ENCODE measurements at places on chromosomes 6 and 20.

- no peak for DNase-seq
Observed at GRCh38 chr6:72424476-72424875, 197.4 kb upstream of the KCNQ5 start.

DNA sequence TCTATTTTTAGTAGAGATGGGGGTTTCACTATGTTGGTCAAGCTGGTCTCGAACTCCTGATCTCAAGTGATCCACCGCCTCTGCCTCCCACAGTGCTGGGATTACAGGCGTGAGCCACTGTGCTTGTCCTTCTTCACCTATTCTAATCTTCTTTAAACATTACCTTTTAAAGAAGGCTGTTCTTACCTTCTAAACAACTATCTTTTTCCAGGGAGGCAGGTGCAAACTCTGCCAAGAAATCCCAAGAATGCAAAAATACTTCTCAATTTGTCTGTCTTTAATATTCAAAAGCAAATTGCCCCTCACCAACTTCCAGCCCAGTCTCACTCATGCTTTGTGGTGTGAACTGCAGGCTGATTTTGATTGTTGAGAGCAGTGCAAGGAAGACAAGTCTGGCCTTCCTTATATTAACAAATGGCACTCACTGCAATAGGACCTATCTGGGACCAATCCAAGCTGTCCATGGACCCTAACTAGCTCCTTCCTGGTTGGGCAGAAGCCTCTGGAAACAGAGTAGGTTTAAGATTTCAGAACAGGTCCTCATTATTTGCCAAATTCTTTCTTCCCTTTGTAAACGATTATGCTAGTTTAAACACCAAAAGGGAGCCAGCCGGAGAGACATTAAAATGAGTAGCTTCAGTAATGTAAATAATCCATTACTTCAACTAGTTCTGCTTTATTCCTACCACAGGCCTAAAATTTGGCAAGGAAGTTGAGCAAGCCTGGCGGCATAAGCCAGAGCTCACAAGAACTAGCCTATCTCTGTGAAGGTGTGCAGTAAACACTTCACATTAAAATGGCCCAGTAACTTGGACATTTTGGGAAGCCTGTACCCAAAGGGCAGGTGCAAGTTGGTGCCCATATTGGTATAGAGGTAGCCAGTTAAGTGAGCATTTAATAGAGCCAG lies 1.6 kb downstream of the SCAND1 start:
- DNase-seq = no peak

DNA sequence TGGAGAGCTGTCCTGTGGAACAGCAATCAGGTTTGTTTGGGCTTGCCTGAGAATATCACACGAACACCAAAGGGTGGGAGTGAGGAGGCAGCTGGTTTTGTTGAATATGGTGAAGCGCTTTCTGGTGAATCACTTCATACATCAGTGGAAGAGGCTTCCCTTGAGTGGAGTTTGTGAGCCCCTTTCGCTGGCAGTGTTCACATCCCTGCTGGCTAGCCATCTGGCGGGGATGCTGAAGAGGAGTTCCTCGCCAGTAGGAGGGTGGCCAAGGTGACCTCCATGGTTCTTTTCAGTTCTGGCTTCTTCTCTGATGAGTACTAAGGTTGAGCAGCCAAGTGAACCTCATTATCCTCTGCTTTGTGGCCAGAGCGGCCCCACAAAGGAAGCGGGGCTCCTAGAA lies 37.7 kb upstream of the RNF8 start:
- no peak for DNase-seq

GRCh38 chr6:5707281-5708045 lies 299.3 kb downstream of the NRN1 start:
- no peak for DNase-seq

GRCh38 chr6:39226639-39227329 lies 2.5 kb downstream of the KCNK5 start:
- no peak for DNase-seq

DNA sequence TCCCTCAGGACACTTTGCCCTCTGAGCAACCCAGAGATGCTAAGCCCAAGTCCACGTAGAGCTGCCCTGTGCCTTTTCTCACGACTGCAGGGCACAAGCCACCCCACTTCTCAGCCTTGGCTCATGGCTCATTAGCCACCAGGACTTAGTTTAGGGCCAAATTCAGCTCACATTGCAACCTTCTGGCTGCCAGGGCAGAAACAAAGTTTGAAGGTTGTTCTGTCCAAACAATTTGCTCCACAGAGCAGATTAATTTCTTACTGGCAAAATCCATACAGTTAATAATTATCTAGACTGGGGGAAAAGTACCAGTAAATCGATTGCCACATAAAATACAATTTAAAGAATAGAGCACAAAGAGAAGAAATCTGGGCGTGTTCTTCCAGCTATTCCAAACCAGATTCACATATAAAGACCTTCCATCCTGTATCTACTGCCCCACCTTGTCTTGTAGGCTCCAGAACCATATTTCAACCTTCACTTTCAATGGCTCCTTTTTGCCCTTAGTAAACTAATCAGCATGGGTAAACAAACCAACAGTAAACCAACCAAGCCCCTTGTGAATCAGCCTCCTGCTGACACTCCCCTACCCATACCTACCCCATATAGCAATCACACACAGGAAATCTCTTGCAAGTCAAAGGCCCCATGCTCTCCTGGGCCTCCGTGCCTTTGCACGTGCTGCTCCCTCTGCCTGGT lies 101.9 kb downstream of the QRSL1 start:
- no peak for DNase-seq

DNA sequence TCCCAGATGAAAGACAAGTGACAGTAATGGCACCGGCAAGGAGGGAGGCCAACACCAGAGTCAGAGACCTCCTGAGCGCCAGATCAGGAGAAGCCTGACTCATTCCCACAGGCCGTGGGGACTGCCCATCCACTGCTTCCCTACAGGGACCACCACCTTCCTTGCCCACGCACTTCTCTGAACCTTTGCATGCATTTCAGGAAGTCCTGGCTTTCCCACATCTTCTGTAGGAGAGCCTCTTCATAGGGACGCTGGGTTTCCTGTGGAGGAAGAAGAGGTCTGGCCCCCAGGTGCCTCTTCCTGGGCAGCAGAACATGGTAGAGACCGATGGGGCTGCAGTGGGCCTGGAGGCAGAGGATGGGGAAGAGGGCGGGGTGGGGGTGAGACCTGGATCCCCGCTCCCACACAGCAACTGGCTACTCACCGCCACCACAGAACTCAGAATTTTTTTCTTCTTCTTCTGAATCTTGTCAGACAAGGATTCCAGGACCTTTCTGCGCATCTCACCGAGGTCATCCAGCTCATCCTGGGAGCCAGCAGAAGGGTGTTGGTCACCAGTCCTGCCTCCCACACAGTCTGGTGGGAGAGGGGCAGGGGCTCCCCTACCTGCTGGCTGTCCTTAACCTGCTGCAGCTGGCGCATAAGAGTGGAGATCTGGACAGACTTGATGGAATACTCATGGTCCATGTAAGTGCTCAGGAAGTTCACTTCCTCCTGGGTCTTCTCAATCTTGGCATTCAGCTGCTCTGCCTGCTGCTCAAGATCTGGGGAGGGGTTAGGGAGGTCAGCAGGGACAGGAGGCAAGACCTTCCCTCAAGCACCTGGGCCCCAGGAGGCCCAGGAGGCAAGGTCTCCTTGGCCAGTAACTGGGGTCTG lies 13.7 kb downstream of the C20orf96 start:
- DNase-seq = no peak

- no peak for DNase-seq
Observed at GRCh38 chr20:37543828-37544227, 16.2 kb upstream of the BLCAP start.

DNA sequence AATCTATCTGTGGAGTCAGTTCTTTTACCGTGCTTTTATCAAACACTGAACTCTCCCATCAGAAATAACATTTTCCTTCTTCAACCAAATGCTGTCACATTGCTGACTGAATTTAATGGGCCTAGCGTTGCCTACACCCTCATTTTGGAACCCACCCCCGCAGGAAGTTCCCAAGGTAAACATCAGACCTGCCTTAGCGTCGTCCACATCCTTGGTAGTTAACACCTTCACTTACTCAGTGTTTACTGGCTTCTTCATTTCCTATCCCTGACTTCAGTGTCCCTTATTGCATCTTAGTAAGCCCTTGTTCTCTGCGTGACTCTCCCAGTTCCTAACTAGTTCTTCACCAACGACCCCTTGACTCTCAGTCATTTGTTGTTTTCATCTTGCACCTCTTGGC lies 491.4 kb upstream of the SOX4 start:
- no peak for DNase-seq

GRCh38 chr6:61586934-61587537 lies 699.0 kb downstream of the KHDRBS2 start:
- DNase-seq = no peak

GRCh38 chr20:34850969-34851368 lies 21.7 kb downstream of the GGT7 start:
- DNase-seq = no peak

- DNase-seq = no peak
Observed at GRCh38 chr6:121533321-121533841, 97.9 kb downstream of the GJA1 start.

- no peak for DNase-seq
Observed at GRCh38 chr6:31776485-31776988, 591 bp downstream of the VWA7 start.

DNA sequence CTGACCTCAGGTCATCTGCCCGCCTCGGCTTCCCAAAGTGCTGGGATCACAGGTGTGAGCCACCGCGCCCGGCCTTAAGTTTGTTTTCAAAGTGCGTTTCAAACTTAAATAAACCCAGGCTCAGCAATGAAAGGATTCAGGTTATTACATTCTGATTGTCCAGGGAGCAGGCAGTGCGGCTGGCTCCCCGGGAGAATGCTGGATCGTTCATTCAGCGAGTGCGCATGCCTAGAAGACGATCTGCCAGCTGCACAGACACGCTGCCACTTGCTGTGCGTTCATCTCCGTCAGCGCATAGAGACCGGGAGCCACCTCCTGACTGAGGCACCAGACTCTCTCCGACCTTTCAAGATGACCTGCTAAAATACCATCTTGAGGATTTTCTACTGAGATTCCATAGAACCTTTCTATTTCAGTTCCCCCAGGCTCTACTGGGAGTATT lies 163.9 kb upstream of the ZNF217 start:
- DNase-seq = peak; percentile 63
